ENCODE measurements at places on chromosomes 3 and 15. TPM values are rescaled to one million over a fixed set of nuclear protein-coding genes. Genes with fewer than 3 reads are reported as not detected.

The STRIT1 gene
- total RNA-seq: not detected

The SLC9A9 gene
- 1.8 TPM for total RNA-seq

The PLA2G4B gene
- not detected for total RNA-seq

The ITIH3 gene
- total RNA-seq: not detected

The MEIS2 gene
- 22.0 TPM for total RNA-seq

The GALNT15 gene
- not detected for total RNA-seq

The C2CD4A gene
- 5.7 TPM for total RNA-seq

The SQOR gene
- total RNA-seq: 205 TPM

The SLC28A2 gene
- not detected for total RNA-seq

The COLQ gene
- total RNA-seq: not detected

The APOD gene
- total RNA-seq: not detected

The PLSCR5 gene
- not detected for total RNA-seq

The GP9 gene
- total RNA-seq: not detected

The CORO2B gene
- total RNA-seq: not detected

The SEC62 gene
- total RNA-seq: 10.3 TPM

The ADAMTS7 gene
- 4.6 TPM for total RNA-seq

The LPCAT4 gene
- total RNA-seq: 9.6 TPM

The EBLN2 gene
- total RNA-seq: 0.71 TPM

The CCR2 gene
- total RNA-seq: not detected

The CSTA gene
- total RNA-seq: not detected

The PSTPIP1 gene
- not detected for total RNA-seq

The DHX30 gene
- total RNA-seq: 67.0 TPM

The COL8A1 gene
- 36.4 TPM for total RNA-seq

The SERPINI2 gene
- total RNA-seq: not detected

The ESYT3 gene
- total RNA-seq: not detected

The PLSCR2 gene
- not detected for total RNA-seq

The MGLL gene
- 31.6 TPM for total RNA-seq

The SOX2 gene
- not detected for total RNA-seq

The PAK6 gene
- total RNA-seq: not detected

The SH3GL3 gene
- not detected for total RNA-seq

The RBM5 gene
- 44.1 TPM for total RNA-seq

The C3orf20 gene
- not detected for total RNA-seq

The SLC38A3 gene
- not detected for total RNA-seq

The PTX3 gene
- 16.9 TPM for total RNA-seq

The ZNF501 gene
- total RNA-seq: 3.8 TPM

The CLDN16 gene
- total RNA-seq: 15.8 TPM

The MFGE8 gene
- total RNA-seq: 141 TPM

The GASK1A gene
- total RNA-seq: not detected

The CX3CR1 gene
- total RNA-seq: 0.06 TPM

The OR5K2 gene
- not detected for total RNA-seq

The KIF7 gene
- not detected for total RNA-seq

The EOMES gene
- total RNA-seq: not detected

The XCR1 gene
- not detected for total RNA-seq

The ALDH1L1 gene
- 5.9 TPM for total RNA-seq

The CHL1 gene
- 2.0 TPM for total RNA-seq

The SNTN gene
- not detected for total RNA-seq

The ATP10A gene
- total RNA-seq: 2.9 TPM

The RBPMS2 gene
- total RNA-seq: not detected

The THRB gene
- total RNA-seq: 2.8 TPM
